ENCODE measurements at places on chromosomes 12 and 14.

GRCh38 chr12:6437586-6437985 lies 7.2 kb upstream of the CD27 start:
- DNase-seq = no peak

GRCh38 chr12:122124370-122124769 lies 45.8 kb downstream of the MLXIP start:
- no peak for DNase-seq

DNA sequence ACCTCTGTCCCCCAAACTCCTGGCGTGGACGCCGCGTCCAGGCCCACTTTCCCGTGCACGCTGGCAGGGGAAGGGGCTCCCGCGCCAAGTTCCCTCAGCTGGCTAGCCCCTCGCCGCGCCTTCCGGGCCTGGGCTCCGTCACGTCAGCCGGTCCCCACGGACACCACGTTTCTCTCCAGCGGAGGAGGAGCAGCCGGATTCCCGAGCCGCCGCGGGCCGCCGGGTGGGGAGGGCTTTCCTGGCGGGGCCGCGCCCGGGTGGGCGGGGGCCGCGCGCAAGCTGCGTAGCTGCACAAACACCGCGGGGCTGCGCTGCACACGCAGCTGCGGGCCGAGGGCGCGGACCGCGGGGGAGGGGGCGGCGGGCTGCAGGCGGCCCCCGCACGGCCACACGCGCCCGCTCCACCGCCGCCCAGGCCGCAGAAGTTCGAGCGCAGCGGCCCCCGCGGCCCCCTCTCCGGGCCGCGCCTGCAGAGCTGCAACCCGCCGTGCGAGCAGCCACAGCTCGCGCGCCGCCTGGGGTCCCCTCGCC lies 45.1 kb upstream of the PNMA1 start:
- DNase-seq = no peak

- no peak for DNase-seq
Measured at GRCh38 chr12:69225251-69225910, 14.0 kb upstream of the CPSF6 start.

DNA sequence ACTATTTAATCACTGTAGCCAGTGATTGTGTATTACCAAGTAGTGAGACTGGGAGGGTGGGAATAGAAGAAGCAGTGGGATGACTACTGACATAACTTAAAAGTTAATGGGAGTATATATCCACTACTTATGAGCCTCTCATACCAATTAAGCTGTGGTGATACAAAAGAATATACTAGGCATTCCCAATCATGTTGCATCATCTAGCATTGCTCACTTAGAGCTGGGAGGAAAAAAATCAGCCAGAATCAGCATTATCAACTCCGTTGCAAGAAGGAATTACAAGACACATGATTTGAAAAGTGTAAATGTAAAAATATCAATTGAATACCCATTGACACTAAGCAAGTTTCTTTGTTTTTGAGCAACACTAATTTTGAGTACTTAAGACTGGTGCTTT lies 745 bp upstream of the PPP1R36 start:
- no peak for DNase-seq

- DNase-seq = no peak
Measured at GRCh38 chr14:101177301-101177971, 273.9 kb upstream of the RTL1 start.

- no peak for DNase-seq
Measured at GRCh38 chr12:122003651-122004611, 17.8 kb upstream of the BCL7A start.

- DNase-seq = no peak
Measured at GRCh38 chr12:132429946-132430643, 59.9 kb upstream of the FBRSL1 start.

- no peak for DNase-seq
Measured at GRCh38 chr14:100288382-100289185, 17.7 kb downstream of the SLC25A29 start.

GRCh38 chr12:53676656-53677015 lies 753 bp upstream of the ATP5MC2 start:
- no peak for DNase-seq

DNA sequence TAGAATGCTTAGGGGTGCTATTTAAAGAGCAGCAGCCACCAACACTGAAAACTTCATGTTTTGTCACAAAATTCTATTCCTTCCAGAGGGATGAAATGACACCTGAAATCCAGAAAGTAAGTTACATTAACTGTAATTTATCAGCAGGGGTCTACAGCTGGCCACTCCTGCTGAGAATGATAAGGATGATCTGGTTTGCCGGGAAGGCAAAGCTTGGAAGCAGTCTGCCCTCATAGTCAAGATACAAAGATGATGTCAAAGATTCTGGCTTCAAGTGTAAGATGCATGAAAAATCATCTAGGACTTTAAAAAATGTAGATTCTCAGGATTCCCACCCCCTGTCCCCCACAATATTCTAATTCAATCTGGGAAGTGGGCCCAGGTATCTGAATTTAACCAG lies 58.4 kb downstream of the DCAF5 start:
- no peak for DNase-seq

DNA sequence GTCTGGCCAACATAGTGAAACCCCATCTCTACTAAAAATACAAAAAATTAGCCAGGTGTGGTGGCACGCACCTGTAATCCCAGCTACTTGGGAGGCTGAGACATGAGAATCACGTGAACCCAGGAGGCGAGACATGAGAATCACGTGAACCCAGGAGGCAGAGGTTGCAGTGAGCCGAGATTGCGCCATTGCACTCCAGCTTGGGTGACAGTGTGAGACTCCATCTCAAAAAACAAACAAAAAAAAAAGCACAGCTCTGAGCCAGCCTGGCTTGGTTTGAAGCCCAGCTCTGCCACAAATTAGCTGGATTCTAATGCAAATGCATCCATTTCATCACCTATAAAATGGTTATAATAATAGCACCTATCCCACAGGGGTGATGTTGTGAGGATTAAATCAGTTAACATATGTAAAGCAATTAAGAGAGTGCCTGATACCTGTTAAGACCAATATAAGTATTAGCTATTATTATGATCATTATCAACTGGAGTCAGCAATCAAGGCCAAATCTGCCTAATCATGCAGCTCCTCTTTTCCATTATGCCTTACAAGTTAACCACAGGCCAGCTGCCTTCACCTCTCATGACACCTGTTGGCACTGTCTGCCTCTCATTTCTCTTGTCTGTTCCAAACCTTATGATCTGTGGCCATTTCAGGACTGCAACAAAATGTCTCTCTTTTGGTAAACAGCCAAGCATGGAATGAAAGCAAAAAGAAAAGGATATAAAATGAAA lies 2.1 kb downstream of the GNPTAB start:
- DNase-seq = no peak

DNA sequence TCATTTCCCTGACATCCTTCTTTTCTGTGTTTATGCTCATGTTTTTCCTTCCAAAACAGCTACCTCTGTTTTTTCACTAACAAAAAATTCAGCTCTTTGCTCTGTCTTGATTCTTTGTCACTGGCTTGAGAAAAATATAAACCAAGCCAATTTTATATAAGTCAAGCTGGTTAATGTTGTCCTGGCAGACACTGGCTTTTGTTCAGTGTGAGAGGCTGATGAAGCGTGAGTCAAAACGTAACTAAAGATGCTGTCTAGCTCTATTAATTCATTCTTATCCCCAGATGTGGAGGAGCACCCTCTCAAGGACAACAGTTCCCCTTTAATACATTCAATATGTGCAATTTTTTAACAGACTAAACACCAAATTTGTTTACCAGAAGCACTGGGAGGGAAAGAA lies 15.8 kb downstream of the TSPAN8 start:
- no peak for DNase-seq

GRCh38 chr14:77864085-77864484 lies 64.2 kb downstream of the ADCK1 start:
- no peak for DNase-seq

- no peak for DNase-seq
Measured at GRCh38 chr14:81555684-81556083, 22.0 kb upstream of the SEL1L start.

DNA sequence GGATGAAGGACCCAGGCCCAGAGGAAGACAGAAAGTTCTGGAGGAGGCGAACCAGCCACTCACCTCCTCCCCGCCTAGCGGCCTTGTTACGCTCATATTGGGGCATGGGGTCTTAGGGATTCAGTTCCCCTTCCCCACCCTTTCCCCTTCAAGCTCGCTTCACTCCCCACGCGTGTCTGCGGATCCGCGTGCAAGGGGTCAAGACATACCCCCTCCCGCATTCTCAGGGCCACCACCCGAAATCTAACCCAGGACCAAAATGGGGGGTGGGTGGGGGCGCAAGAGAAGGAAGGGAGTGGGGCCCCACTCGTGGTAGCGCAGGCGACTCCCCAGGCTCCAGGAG lies 584 bp upstream of the RFX4 start:
- DNase-seq = no peak

DNA sequence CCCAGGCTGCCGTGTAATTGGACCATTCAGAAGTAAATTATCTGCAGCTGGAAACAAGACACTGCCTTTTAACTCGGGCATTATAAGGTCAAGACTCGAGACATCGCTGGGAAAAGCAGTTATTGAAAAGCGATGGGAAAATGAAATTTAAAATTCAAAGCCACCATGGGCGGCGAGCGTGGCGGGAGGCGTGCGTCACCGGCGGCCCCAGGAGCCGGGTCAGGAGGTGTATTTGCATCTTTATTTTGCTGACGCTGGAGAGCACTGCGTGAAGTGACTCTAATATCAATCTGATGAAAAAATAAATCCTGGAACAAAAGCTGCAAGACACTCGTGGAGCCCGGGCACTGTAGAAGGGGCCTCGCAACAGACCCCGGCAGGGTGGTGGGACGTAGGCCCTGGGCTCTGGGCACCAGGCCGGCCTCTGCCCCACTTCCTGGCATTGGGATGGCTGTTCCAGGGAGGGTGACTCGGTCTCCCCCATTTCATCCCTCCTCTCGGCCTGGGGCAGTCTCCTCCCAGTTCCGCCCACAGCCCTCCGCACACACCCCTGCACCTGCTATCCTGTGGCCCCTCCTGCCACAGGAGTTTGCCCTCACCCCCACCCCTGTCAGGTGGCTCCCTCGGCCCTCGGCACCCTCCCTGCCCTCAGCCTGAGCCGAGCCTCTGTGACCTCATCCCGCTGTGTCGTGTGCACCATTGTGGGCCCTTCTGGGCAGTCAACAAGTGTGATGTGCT lies 196.2 kb downstream of the KIF26A start:
- no peak for DNase-seq

DNA sequence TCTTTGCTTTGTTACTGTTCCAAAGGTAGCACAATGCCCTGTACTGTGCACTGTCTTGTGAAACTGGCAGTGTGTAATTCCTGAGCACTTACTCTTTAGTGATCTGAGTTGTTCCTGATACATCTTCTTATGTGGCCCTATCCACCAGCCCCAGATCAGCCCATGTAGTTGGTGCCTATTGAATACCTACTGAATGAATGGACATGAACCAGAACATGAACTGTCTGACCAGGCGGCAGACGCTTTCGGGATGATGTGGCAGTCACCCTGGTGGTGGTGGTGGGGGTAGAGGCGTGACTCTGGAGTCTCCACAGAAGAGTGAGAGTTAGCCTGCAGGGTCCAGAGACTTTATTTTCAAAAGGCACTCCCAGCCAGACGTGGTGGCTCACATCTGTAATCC lies 46.6 kb upstream of the PAPOLA start:
- no peak for DNase-seq

DNA sequence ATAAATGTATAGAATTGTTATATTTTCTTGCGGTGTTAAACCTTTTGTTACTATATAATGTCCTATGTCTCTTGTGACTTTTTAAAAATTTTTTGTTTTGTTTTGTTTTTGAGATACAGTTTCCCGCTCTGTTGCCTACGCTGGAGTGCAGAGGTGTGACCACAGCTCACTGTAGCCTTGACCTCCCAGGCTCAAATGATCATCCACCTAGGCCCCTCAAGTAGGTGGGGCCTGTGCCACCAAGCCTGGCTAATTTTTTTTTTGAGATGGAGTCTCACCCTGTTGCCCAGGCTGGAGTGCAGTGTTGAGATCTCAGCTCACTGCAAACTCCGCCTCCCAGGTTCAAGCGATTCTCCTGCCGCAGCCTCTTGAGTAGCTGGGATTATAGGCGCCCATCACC lies 26.5 kb upstream of the RCOR1 start:
- no peak for DNase-seq

DNA sequence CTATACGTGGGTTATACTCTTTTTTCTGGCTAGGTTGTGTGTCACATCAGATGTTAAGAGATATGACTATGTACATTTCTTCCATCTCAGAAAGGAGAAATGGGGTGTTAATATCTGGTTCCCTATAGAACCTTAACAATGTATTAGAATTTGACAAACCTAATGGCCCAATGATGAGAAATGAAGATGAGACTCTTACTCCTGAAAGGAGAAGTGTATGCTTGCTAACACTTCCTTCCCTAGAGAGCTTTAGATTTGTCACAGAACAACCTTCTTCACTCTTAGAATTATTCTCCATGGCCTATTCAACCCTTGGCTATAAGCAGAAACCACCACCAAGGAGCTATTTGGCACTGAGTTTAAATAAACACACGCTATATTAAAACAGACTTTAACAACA lies 839.6 kb downstream of the GALC start:
- no peak for DNase-seq

DNA sequence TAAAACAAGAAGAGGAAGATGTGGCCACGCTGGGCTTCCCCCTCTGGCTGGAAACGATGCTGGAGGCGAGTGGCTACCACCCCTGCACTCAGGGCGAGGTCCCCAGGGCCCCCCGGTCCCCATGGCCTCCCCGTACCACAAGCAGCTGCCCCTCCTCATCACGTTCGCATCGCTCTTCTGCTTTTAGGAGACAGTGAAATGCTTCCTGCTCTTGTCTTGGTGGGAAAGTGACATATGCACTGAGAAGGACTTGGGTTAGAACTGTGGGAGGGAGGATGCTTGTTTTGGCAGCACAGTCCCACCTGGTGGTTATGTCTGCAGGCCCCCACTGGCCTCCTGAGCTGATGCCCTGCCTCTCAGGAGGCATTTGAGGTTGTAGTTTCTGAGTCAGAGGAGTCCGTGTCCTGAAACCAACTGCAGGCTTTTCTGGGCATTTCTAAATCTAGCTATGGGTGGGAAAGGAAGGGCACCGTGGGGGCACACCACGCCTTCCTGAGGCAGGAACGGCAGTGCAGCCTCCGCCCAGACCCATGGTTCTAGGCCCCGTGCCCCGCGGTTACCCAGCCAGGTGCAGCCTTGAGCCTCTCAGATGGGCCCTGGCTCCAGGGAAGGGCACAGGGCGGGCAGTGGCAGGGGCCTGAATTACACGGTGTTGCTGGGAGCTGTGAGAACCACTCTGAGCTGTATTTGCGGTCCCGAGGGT lies 139.3 kb downstream of the ADGRD1 start:
- no peak for DNase-seq

GRCh38 chr12:101727098-101727497 lies 12.2 kb downstream of the SYCP3 start:
- DNase-seq = no peak

DNA sequence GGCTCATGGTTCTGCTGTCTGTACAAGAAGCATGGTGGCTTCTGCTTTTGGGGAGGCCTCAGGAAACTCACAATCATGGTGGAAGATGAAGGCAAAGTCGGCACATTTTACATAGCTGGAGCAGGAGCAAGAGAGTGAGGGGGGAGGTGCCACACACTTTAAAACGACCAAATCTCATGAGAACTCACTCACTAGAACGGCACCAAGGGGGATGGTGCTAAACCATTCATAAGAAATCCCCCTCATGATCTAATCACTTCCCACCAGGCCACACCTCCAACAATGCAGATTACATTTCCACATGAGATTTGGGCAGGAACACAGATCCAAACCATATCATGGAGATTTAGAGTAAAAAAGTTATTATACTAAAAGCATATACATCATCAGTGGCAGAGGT lies 13.6 kb upstream of the LEMD3 start:
- DNase-seq = no peak

- no peak for DNase-seq
Measured at GRCh38 chr14:52031781-52032180, 37.1 kb downstream of the NID2 start.

GRCh38 chr12:100718187-100718586 lies 76.4 kb upstream of the ANO4 start:
- no peak for DNase-seq

All from activated naive CD4-positive, alpha-beta T cell (primary cell).